ENCODE measurements at places on chromosomes 16 and 17.

GRCh38 chr16:47470810-47471209 is 9.7 kb downstream of the PHKB start:
- no peak for DNase-seq

GRCh38 chr16:30357715-30358576 is 2.8 kb upstream of the CD2BP2 start:
- DNase-seq: no peak

- DNase-seq: peak; percentile 4
Measured at GRCh38 chr16:1125471-1125870, 27.4 kb upstream of the CACNA1H start.

- DNase-seq: peak; percentile 51
Measured at GRCh38 chr17:42275527-42276358, 448 bp downstream of the STAT5B start.
